ELF-1 (cell line): ENCODE measurements at places on chromosomes 13 and 19.

- DNase-seq = no peak
Measured at GRCh38 chr13:73715114-73715910, 418.9 kb downstream of the KLF12 start.

DNA sequence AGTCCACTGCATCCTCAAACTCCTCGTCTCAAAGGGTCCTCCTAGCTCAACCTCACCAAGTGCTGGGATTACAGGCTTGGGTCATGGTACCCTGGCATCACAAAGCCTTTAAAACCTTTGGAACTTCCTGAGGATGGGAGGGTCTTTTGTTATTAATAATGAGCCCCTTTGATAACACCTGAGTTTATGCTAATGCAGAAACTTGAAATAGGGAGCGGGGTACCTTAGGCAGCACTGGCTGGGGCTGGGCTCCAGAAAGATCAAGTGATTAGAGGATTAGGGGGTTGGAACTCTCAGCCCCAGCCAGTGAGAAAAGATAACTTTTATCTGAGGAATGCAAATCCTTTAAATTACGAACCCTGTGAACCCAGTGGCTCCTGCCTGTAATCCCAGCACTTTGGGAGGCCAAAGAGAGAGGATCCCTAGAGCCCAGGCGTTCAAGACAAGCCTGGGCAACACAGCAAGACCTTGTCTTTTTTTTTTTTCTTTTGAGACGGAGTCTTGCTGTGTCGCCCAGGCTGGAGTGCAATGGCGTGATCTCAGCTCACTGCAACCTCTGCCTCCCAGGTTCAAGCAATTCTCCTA is 9.3 kb upstream of the PSPC1 start:
- DNase-seq = peak; percentile 35

DNA sequence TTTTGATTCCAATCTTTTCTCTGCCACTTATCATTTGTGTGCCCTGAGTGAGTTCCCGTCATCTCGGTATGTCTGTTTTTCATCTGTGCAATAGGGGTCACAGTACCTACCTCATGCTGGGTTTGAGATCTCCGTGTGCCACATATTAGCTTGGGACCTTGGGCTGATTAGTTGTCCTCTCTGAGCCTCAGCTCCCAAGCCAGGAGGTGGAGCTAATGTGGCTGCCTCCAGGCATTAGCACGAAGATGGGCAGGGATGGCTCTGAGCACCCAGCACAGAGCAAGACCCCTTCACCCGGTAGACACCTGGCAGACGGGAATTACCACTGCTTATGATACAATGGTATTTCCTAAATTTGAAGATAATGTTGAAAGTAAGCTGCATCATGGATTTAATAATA is 35.8 kb upstream of the XPO4 start:
- DNase-seq = no peak

GRCh38 chr13:80149736-80150135 is 191.2 kb downstream of the SPRY2 start:
- DNase-seq = no peak

DNA sequence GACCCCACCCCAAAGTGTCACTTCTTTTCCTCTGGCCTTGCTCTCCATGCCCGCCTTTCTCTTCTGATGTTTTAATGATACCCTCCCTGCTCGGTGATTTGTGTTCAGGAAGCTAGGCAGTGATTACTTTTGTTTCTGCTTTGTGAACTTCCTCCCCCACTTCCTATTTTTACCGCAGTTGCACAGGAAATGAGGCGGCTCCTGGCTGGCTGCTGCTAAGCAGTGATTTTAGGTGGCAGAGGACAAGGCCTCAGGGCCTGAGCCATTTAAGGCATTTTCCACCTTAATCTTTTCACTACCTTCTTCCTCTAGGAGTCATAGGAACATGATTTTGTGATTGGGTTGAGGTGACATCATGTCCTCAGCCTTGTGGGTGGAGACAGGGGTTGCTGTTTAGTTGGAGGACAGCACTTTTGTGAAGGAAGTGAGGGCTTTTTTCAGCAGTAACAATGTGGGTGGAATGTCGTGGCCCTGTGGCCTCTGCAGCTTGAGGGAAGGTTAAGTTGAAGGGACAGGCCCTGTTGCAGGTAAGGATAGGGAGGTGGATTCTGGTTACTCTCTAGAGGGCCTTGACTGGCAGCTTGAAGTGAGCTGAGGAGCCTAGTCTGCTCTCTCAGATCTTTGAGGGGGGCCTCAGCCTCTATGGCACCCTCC is 15.7 kb downstream of the GARRE1 start:
- peak; percentile 85 for DNase-seq
